ENCODE measurements at places on chromosomes 2 and 18. TPM values are rescaled to one million over a fixed set of nuclear protein-coding genes. Genes with fewer than 3 reads are reported as not detected.

GRCh38 chr2:75287624-75288316, 88.5 kb upstream of the TACR1 start:
- DNase-seq, result no peak

DNA sequence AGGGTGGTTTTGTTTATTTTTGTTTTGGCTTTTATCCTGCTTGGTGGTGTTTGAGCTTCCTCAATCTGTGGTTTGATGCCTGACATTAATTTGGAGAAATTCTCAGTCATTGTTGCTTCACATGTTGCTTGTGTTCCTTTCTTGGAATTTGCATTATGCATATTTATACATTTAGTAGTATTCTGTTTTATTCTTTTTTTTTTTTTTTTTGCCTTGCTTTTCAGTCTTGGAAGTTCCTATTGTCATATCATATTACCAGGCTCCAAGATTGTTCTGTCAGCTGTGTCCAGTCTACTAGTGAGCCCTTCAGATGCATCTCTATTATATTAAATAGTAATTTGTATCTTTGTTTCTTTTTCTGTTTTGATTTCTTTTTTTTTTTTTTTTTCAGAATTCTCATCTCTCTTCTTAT, 77.0 kb downstream of the EPC2 start:
- DNase-seq, result no peak

DNA sequence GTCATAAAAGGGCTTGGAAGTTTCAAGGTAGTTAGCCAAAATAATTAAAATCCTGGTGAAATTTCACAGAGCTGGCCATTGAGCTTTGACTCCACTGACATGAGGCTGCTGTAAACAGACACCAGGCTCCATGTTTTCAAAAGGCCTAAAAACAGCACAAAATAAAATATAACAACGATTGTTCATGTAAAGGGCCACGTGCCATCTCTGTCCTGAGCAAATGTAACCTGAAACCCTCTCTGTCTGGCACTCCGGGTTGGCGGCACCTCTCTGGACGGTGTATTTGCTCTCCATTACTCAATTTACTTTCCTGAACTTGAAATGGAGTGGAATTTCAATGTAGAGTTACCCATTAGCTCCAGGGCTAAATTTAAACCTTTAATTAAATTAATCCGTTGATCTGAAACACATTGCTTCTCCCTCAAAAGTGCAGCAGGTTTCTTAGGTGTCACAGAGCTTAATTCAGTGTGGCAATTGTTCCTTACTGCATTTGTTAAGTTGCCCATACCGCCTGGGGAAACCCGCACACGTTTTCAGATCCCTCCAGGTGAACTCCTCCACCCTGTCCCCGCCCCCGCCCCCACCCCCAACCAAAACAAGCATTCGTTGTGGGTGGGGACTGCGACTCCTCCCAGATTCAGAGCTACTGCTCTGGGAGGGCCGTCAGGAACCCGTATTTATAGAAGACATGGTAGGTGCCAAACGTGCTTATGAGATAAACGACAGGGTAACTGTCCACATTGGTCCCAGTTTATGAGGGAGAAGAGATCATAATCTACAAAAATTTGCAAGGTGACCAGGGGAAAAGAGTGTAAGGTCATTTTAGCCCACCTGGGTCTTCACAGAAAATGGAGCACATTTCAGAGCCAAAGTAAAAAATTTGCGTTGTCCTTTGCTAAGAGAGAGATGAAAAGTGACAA, 1.2 kb upstream of the CABLES1 start:
- no peak for DNase-seq

DNA sequence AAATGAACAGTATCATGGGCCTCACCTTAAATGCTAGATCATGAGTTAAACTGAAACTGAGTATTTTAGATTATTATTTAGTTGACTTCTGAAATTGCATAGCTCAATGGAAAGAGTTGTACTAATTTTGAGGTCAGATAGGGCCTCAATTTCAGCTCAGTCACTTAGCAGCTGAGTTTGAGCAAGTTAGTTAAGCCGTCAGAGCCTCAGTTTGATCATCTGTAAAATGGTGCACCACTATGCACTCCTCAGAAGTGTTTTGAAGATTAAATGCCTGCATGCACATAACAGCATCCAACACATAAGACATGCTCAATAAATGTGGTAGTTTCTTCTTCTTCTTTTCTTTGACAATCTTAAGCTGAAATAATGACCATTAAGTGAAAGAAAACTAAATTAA, 38.2 kb upstream of the ASNSD1 start:
- no peak for DNase-seq

- no peak for DNase-seq
These were observed 191.4 kb upstream of the VRK2 start for GRCh38 chr2:57855212-57855611.

- DNase-seq, result no peak
These were observed 37.1 kb upstream of the CTLA4 start for GRCh38 chr2:203830304-203831055.

DNA sequence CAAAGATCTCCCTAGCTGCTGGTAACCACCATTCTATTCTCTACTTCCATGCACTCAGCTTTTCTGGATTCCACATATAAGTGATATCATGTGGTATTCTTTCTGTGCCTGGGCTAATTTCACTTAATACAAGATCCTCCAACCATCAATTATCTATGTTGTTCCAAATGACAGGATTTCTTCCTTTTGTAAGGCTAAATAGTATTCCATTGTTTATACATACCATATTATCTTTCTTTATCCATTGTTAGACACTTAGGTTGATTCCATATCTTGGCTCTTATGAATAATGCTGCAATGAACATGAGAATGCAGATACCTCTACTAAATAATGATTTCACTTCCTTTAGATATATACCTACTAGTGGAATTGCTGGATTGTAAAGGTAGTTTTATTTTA, 66.2 kb downstream of the ROCK2 start:
- no peak for DNase-seq

GRCh38 chr2:43186679-43187374, 39.6 kb downstream of the ZFP36L2 start:
- no peak for DNase-seq

DNA sequence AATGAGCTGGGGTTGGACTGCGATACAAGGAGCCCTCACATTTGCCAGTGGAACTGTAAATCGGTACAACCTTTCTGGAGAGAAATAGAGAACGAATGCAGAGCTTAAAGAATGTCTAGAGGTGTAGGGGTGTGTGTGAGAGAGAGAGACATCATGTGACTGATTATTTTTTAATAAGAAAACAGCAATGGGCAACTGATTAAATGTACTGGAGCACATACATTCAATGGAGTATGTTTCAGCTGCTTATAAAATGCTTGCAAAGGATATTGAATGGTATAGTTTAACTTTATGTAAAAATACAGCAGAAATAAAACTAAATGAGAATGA, 391 bp upstream of the TMEM17 start:
- DNase-seq, result no peak

GRCh38 chr18:12239431-12239830, 14.7 kb upstream of the CIDEA start:
- DNase-seq, result no peak

GRCh38 chr2:20737505-20737904, 70.6 kb downstream of the GDF7 start:
- DNase-seq, result no peak

Gene PID1
- total RNA-seq, result not detected

Gene SULT1C4
- not detected for total RNA-seq

Gene SLC9A2
- not detected for total RNA-seq

Gene CPO
- 0.20 TPM for total RNA-seq

Gene C2orf68
- 27.3 TPM for total RNA-seq

Gene POTEI
- not detected for total RNA-seq
